CD4-positive, alpha-beta T cell treated with Interleukin-6 for 4 hours (primary cell): ENCODE measurements at places on chromosomes 11 and 22.
A peak's percentile ranks its signal among the peaks of the same experiment; 100 is the strongest.

DNA sequence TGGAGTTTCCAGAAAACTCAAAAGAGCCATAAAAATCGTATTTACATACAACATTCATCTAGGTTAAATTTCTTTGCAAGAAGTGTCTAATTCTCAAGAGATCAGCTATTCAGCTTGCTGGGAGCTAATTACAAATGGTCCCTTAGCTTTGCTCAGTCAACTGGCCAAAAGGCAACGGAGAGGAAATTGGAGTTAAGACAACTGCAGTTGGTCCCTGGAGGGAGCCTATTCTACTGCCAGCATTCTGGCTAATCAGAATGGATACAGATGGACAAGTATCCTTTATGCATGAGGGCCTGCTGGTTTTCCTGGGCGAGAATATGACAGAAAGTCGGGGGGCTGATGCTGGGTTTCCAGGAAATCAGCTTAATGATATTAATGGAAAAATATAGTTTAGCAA lies 45.5 kb downstream of the KCNJ1 start:
- DNase-seq = no peak

- DNase-seq = no peak
Measured at GRCh38 chr11:29200791-29201562, 815.9 kb downstream of the KCNA4 start.

DNA sequence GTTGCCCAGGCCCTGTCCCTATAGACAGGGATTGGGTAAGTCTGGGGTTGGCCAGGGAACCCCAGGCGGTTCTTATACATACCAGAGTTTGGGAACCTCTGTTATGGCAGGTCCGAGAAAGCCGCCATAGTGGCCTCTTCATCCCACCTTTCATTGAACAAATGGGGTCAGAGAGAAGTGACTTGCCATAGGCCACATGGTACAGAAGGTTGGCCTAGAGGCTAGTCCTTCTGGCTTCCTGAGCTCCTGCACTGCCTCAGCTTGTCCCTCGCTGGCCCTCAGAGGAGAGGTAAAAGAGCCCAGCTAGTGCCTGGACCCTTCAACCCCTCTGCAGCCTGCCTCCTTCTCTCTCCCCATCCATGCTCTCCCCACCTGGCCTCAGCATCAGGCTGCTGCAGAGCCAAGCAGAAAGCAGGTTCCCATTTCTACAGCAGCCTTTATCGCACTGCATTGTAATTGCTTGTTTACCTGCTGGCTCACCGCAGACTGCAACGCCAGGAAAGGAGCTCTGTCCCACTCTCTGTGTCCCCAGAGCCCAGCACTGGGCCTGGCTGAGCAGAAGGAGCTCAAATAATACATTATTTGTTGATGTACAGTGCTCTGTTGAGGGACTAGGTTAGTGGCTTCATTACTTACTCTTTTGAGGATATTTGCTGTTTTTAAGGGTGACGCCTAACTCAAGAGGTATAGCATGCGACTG lies 103.6 kb downstream of the TRIM29 start:
- no peak for DNase-seq

DNA sequence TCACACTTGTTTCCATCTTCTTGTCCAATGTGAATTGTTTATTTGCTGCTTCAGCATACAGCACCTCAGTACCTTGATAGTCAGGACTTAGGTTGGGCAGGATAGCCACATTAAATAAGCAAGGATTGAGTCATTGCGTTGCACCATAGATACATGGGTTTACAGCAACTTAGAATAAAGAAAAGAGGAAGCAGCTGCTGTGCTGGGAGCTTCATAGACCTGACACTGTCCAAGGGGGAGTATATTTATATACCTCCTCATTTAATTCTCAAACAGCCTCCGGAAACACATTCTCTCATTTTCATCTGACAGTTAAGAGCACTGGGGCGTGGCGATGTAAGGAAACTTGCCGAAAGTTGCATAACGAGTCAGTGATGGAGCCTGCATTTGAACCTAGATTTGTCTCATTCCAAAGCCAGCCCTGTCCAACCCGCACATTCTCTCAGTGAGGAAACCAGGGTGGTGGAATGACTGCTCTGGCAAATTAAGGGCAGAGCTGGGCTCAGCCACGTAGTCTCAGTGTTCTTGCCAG lies 42.2 kb downstream of the UBASH3B start:
- peak; percentile 76 for DNase-seq

DNA sequence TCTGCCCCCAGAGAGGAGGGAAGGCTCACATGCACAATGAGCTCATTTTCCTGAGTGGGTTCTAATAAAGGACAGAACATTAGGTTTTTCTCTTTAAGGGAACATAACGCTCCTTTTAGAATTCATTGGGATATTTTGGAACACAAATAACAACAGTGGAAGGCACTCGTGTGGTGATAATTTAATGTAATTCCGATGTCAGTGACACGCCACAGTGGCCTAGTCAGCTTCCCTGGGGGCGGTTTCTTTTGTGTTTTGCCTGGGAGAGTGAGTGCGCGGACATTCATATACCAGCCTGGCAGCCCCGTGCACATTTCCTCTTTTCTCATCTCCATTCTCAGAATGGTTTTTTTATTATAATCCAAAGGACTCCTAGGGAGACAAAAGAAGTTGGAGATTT lies 41.1 kb downstream of the SEZ6L start:
- no peak for DNase-seq

DNA sequence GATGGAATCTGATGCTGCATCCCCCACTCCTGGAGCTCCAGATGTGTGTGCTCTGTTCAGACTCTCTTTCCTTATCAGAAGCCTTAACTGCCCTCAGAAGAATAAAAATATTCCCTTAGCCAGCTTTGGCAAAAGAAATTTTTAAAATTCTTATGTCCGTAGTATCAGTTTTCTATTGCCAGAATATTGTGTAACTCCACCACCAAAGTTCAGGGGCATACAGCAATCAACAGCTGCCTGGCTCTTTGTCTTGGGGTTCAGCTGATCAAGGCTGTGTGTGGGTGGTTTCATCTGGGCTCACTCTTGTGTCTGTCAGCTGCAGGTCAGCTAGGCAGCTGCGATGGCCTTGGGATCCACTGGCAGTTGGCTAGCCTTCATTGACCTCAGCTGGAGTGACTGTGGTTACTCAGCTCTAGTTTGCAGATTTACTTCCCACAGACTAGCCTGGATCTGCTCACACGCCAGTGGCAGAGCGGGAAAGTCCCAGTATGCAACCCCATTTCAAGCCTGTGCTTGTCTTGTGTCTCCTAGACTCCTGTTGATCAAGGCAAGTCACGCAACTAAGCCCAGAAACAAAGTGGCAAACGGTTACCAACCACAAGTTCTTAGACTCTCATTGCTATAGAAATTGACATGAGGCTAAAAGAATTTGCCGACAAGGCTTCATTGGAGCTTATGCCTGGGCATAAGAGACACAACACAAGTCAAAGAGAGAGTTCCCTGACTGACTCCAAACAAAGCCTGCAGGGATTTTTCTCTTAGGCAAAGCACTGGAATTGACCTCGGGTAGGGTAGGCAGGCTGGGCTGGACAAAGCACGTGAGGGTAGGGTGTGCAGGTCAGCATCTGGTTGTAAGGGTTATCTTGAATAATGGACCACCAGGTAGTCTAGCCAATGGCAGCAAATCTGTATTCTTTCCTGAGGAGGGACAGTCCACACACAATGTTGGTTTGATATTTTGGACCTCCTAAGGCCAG lies 7.5 kb downstream of the TMEM138 start:
- DNase-seq = no peak
